CMK (cell line): ENCODE measurements at places on chromosomes 12 and 14.

GRCh38 chr12:52657250-52657902, 5.4 kb upstream of the KRT2 start:
- no peak for DNase-seq

GRCh38 chr14:101820283-101820798, 58.8 kb downstream of the PPP2R5C start:
- no peak for DNase-seq

DNA sequence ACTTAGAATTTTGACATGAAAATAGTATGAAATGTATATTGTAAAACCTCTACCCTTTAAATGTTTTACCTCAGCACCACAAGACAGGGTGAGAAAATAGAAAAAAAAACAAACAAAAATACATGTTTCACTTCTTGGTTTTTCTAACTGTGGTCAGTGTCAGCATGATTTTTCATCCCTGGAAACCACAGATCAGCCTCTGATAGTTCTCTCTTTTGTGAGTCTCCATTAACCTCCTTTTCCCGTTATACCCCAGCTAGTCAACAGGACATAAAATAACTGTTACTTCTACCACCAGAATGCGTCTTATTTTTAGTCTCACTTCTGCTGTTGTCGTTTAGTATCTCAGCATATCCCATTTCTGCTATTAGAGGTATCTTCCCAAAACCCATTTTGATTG, 48.3 kb upstream of the KCNMB4 start:
- DNase-seq = no peak

DNA sequence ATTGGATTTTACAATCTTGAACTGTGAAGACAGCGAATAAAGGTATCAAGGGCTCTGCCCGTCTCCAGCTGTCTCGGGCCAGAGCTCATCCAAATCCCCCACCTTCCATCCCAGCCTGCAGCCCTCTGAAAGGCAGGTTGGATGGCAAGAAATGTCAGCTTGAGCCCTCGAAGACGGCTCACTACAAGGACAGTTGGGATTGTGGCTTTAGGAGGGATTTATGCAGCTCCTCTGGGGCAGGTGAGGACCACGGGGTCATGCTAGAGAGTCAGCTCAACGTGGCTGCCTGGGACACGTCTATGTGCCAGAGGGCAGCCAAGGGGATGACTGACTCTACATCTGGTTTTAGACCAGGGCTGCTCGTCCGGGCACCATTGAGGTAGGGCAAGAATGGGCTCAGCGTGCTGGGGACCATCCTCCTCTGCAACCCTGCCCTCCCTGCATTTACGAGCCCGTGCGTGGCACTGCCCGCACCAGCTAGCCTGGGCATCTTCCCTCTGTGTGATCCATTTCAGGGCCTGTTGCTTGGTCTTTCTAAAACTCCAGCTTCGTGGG, 16.2 kb downstream of the MVK start:
- DNase-seq = no peak

DNA sequence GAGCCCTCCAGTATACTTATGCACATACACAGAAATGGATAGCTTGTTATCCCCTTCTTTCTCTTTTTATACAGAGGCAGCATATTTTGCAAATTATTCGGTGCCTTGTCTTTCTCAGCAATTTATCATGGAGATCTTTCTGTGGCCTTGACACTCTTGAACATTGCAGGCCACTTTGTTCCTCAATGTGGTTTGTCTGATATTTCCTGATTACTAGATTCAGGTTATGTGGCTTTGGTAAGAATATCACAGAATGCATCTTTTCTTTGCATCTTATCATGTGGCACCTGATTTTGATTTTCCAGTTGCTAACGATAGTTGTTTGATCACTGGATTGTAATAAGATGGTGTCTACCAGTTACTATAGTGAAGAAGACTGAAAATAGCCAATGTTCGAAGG, 7.1 kb upstream of the SNRPF start:
- no peak for DNase-seq

DNA sequence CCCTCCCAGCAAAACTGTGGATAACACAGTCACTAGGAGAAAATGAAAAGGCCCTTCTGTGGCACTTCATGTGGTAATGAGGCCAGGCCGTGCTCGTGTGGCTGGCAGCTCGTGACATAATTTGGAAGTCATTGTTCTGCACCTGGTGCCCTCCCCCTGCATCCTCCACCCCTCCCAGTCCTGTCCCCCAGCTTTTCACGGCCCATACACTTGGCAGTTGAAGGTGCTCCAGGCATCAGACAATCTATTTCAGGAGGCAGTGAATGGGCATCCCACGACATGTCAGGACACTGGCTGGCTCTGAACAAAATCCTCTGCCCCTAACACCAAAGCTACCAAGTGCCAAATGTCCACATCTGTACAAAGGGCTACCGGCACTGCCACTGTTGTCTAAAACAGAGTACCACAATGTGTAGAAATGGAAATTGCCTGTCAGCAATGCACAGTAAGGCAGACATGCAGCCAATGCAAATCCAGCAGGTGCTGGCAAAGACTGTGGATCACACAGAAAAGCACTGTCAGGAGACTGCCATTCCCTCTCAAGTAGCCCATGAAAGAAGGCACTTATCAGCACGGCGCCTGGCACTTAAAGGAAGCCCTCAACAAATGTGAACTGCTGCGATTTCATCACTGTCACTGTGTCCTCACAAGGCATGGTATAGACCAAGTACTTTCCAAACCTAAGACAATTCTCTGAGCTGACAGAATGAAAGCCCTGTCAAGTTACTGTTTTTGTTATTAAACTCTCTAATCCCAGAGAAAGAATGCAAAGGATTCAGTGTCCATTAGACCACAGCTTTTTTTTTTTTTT, 39.1 kb downstream of the CORO1C start:
- no peak for DNase-seq

GRCh38 chr14:105146181-105146975, 22.2 kb downstream of the JAG2 start:
- no peak for DNase-seq

DNA sequence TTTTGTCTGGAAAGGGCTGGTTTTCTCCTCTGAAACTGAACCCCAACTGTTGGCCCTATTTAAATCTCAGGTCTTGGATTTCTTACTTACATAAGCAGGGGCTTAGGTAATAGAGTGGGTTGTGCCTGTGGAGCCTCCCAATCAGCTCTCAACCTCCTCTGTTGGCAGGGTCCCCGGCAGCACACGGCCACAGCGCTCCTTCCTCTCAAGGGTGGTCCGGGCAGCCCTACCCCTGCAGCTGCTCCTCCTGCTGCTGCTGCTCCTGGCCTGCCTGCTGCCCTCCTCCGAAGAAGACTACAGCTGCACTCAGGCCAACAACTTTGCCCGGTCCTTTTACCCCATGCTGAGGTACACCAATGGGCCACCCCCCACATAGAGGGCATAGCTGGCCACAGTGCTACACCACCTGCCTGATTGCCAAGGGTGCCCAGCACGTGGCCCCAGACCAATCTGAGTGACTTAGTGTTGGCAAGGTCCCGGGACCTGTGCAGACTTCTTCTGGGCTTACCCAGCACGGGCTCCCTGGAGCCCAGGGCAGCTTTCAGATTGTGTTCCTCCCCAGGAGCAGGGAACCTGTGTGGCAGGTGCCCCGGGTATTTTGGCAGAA, 68.9 kb downstream of the ESR2 start:
- no peak for DNase-seq

- DNase-seq = no peak
Observed at GRCh38 chr14:32329146-32329545, at the start of gene AKAP6. Gene AKAP6 (plus strand): TSS chr14:32329298. CDS start chr14:32433494, 104,196 bp downstream.

DNA sequence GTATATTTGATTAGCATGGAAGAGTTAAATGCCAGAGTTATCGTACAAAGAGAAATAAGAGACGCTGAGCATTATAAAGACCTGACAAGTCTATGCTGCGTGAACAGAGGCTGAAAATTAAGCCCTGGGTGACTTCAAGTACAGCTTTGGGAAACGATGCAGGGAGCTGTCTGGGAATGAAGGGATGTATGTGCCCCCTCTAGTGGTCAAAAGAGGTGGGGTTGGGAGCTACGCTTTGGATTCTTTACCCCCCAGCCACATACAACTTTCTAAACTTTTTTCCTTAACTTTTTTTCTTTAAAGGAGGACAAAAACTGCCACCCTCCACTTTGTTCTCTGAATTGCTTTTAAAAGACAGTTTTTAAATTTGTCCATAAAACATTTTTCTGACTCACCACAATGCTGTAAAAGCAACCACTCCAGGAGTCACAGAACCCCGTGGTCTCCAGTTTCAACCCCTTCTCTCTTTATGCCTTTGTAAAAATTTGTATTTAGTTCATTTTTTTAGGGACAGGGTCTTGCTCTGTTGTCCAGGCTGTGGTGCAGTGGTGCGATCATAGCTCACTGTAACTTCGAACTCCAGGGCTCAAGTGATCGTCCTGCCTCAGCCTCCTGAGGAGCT, 59.4 kb downstream of the ZNF664 start:
- DNase-seq = no peak

- DNase-seq = no peak
Observed at GRCh38 chr12:25828188-25828587, 130.3 kb upstream of the RASSF8 start.

DNA sequence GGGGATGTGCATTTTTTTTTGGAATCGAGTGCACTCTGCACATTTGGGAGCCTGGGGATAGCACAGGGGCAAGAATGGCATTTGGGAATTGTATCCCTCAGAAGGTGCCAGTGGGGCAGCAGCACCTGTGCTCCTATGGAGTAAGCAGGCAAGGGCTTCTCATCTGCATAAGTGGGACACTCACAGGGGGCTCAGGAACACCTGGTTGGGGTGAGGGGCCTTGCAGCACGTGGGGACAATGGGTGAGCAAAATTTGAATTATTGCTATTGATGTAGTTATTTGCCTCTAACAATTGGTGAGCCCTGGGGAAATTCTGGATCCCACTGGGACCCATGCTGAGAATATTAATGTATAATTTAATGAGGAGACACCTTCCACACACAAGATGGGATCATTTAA, 274.2 kb downstream of the TTC6 start:
- DNase-seq = no peak

GRCh38 chr14:72680853-72681640, 212.9 kb downstream of the DPF3 start:
- no peak for DNase-seq
